ENCODE measurements at places on chromosomes 7 and 10. TPM values are rescaled to one million over a fixed set of nuclear protein-coding genes. Genes with fewer than 3 reads are reported as not detected.

JMJD1C gene
- 98.4 TPM for total RNA-seq

VWA2 gene
- total RNA-seq: under 0.01 TPM

GRB10 gene
- 23.3 TPM for total RNA-seq

OR2A5 gene
- not detected for total RNA-seq

All from fibroblast of villous mesenchyme (primary cell).